CD8-positive, alpha-beta memory T cell (primary cell): ENCODE measurements at places on chromosomes 3 and 15.

DNA sequence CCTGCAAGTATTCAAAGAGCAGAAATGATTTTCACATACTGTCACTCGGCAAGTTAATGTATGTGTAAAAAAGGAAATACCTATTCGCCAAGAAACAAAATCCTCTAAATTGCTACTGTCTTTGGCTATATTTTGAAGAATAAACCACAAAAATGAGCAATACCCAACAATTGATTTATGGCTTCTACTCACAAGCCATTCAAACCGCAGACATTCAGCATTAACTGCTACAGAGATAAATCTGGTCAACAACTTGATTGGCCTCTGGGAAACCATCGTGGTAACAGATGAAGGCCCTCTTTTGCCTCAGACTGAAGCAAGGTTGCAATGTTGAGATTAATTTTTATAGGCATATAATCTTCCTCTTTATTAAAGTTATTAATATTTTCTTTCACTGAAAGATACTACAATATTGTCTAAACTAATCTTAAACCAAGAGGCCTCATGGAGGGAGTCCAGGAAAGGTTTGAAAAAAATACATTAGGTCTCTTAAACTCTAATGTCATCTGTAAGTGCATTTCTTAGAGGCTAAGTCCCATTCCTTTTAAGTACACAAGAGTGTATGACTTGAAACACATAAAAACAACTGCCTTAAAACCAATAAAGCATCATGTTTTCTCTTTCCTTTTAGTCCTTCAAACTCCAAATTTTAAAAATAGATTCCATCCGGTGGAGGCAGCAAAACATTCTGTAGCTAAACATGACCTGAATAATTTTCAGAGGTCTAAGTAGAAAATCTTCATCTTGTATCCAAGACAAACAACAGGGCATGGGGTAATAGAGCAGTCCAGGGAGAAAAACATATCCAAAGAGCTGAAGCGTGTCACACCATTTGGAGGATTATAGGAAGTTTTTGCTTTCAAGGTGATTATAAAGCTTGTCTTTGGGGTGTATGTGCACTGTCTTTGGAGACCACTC, 162.4 kb upstream of the TGFBR2 start:
- DNase-seq: no peak

- DNase-seq: no peak
Observed at GRCh38 chr3:8156831-8157230, 344.8 kb upstream of the LMCD1 start.

GRCh38 chr15:65765106-65765505, 27.0 kb downstream of the DENND4A start:
- DNase-seq: no peak

- DNase-seq: no peak
Observed at GRCh38 chr3:67916353-67916752, 261.9 kb upstream of the SUCLG2 start.

GRCh38 chr15:56045068-56045748, 51.8 kb upstream of the NEDD4 start:
- no peak for DNase-seq

DNA sequence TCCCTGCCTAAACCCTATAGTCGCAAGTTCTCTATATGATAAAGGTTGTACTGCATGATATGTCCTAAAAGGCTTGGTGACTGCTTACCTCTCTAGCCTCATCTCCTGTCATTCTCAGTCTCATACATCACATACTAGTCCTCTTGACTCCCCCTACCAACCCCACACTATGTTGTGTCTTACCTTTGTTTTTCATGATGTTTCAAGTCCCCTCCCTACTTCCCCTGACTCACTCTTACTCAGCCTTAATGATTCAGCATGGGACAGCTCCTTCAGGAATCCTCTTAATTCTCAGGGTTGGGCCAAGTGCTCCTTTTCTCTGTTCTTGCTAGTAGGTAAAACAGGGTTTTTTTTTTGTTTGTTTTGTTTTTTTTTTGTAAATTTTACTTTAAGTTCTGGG, 49.6 kb downstream of the SLMAP start:
- no peak for DNase-seq
